ENCODE measurements at places on chromosomes 7 and 10.

GRCh38 chr7:134637934-134638719 is 8.5 kb upstream of the BPGM start:
- no peak for DNase-seq

- DNase-seq, result no peak
Measured at GRCh38 chr7:30930621-30931020, 19.0 kb downstream of the AQP1 start.

- no peak for DNase-seq
Measured at GRCh38 chr7:76063525-76063924, 15.6 kb downstream of the MDH2 start.

DNA sequence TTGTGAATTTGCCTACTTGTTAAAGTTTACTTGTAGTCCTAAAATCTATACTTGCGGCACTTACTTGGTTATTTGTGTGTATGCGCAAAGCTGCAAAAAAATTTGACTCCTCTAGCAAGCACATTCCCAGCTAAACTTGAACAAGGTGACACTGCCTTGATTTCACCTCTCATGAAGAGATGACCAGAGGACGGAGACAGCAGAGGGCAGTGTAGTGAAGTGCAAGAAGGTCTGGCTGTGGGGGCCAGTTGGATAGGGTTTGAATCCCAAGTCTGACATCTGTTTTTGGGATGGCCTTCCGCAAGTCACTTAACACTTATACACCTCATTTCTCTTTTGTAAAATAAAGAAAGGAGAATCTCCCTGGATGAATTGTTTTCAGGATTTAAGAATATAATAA is 15.7 kb downstream of the SLK start:
- DNase-seq, result no peak

GRCh38 chr7:39602351-39602750 is 21.0 kb upstream of the RALA start:
- DNase-seq, result no peak

DNA sequence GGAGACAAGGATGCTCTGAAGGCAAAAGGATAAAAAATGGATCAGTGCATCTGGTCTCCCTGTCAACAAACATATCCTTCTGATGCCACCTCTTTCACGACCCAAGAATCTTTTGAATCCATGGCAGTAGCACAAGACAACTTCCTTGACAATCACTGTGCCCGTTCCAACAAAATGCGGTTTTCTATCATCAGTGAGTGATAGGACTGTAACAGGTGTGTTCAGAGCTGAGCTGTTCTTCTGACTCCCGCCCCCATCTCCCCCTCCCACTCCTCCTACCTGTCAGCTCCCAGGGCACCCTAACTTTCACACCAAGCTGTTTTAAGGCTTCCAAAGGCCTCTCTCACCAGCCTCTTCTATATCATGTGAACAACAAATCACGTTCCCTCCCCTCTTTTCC is 74.8 kb downstream of the PARD3 start:
- no peak for DNase-seq

- no peak for DNase-seq
Measured at GRCh38 chr10:76881477-76882220, 756.0 kb downstream of the KCNMA1 start.

- DNase-seq, result no peak
Measured at GRCh38 chr7:92336662-92337340, 91.0 kb downstream of the ANKIB1 start.

- DNase-seq, result no peak
Measured at GRCh38 chr7:959271-959670, 4.8 kb upstream of the ADAP1 start.

DNA sequence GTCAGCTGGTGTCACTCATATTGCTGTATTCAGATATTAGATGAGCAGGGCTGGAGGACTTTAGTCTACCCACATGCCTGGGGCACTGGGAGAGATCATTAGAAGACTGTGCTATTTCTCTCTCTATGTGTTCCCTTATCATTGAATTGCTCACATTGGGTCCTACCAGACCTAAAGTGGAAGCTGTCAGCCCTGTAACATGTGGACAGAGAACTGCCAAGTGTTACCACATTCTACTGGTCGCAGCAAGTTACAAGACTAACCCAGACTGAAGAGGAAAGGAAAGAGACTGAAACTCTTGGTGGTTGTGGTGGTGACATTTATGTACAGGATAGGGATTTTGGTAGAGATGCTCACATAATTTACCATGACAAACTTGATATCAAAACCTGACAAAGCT is 627.1 kb upstream of the FZD8 start:
- no peak for DNase-seq

DNA sequence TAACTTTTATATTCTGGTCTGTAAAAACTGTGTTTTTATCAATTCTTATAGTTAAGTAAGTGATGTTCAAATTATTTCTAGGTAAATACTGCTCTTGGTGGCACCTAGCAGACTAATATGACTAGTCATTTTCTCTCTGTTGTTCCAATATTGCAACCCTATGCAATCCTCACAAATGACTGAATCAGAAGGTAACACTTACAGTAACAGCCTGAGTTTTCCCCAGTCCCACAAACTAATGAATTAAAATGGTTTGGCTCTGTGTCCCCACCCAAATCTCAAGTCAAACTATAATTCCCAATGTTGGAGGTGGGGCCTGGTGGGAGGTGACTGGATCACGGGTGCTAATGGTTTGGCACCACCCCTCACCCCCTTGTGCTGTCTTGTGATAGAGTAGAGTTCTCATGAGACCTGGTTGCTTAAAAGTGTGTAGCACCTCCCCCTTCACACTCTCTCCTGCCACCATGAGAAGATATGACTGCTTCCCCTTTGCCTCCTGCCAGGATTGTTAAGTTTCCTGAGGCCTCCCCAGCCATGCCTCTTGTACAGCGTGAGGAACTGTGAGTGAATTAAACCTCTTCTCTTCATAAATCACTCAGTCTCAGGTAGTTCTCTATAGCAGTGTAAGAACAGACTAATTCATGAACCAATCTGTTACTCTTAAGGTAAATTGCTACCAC is 43.5 kb downstream of the MTPN start:
- DNase-seq, result no peak

- no peak for DNase-seq
Measured at GRCh38 chr7:21497072-21497471, 45.8 kb upstream of the DNAH11 start.

GRCh38 chr10:117539903-117540639 is 2.5 kb upstream of the EMX2 start:
- no peak for DNase-seq

GRCh38 chr7:100640517-100641440 is 573 bp downstream of the TFR2 start:
- no peak for DNase-seq

DNA sequence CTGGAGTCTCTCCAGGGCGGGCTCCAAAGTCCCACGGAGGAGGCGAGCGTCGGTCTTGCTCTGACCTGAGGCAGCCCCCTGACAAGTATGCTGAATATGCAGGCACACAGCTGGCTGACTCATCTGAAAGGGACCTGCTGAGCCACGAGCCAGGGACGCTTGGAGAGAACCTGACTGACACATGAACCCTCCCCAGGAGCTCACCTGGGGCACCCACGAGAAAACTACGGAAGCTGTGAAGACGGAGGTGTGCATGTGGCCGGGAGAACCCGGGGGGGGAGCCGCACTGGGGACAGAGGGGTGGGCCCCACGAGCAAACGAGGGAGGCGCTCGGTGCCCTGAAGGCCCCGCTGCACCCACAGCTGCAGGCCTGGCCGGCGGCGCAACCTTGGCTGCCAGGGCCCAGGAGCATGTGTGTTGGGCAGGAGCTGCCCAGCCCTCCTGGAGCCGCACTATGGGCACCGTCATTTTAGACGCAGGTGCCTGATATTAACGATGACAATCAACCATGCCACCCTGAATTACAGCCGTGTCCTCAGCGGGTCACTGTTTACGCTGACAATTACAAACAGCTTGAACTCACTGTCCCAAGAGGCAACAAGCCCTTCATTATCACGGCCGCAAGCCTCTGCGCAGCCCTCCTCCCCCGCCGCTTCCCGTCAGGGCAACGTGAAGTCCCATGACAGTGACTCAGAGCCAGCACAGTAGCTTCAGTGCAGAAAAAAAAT is 64.7 kb downstream of the DIP2C start:
- DNase-seq, result no peak

DNA sequence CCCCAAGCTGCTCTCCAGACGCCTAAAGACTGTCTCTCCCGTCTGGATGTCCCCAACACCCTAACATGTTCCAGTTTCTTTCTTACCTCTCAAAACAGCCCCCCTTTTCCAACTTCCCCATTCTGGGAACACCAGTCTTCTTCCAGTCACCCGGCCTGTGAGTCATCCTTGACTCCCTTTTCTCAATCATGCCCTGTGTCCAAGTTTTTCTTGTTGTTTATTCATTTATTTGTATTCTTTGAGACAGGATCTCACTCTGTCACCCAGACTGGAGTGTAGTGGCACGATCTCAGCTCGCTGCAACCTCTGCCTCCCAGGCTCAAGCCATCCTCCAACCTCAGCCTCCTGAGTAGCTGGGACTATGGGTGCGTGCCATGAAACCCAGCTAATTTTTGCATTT is 15.6 kb downstream of the SNX10 start:
- DNase-seq, result no peak

DNA sequence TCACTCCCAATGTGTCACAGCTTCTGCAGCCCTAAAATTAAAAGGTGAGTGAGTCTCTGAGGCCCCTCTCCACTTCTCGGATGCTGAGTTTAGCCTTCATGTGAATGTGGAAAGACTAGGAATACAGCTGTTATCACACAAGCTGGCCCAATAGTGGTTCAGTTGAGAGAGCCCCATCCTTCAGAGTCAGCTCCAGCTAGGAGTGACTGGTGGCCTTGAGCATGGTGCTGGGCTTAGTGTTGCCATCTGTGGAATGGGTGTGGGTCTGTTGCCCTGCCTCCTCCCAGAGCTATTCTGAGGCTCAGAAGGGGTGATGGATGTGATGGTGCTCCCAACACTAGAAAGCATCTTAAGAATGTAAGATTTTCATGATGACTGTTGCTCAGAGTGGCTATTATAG is 55.8 kb downstream of the FIGNL1 start:
- DNase-seq, result no peak

GRCh38 chr10:73168465-73168803 is 515 bp downstream of the FAM149B1 start:
- no peak for DNase-seq

- DNase-seq, result no peak
Measured at GRCh38 chr7:69147631-69148030, 450.6 kb upstream of the AUTS2 start.

DNA sequence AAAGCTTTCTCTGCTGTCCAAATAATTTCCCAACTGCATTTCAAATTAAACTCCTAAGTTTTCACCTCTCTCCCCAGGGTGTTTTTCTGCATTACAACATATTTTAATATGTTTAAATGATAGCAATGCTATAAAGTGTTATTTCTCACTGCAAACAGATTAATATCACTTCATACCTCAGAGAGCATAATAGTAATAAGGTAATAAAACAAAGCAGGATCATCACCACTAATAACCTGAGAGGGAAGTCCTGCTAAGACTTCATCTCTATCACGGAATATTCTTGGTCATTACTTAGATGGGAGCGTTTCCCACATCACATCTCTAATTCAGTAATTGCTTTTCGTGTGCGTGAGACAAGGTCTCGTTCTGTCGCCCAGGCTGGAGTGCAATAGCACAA is 168.8 kb downstream of the PARD3 start:
- no peak for DNase-seq

- DNase-seq, result no peak
Measured at GRCh38 chr7:2004841-2005725, 227.7 kb downstream of the MAD1L1 start.

DNA sequence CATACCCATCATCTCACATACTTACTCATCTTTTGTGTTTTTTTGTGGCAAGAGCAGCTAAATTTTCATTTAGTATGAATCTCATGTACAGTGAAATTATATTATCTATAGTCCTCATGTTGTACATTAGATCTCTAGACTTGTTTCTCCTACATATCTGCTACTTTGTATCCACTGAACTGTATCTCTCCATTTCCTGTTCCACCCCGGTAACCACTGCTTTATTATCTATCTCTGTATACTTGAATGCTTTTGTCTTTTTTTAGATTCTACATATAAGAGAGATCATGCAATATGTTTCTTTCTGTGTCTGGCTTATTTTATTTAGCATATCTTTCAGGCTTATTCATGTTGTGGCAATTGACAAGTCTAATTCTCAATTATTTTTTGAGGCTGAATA is 125.1 kb downstream of the ANKRD7 start:
- DNase-seq, result no peak

- no peak for DNase-seq
Measured at GRCh38 chr7:70595370-70595754, 536.6 kb upstream of the GALNT17 start.

DNA sequence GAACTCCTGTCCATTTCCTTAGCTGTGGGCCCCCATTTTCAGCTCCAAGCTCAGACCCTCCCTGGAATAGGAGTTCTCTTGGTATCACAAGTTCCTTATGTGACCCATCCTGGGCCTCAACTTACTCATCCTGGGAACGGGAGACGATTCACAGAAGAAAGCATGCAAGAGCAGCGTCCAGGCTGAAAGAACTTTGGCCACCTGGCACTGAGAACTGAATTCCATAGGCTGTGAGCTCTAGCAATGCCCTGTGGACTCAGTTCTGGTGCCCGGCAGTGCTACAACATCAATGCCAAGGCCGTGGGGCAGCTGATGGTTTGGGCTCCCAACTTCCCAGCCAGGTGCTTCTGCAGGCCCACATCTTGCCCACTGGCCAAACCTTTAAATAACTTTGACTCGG is 3.9 kb upstream of the CUEDC2 start:
- DNase-seq, result no peak

DNA sequence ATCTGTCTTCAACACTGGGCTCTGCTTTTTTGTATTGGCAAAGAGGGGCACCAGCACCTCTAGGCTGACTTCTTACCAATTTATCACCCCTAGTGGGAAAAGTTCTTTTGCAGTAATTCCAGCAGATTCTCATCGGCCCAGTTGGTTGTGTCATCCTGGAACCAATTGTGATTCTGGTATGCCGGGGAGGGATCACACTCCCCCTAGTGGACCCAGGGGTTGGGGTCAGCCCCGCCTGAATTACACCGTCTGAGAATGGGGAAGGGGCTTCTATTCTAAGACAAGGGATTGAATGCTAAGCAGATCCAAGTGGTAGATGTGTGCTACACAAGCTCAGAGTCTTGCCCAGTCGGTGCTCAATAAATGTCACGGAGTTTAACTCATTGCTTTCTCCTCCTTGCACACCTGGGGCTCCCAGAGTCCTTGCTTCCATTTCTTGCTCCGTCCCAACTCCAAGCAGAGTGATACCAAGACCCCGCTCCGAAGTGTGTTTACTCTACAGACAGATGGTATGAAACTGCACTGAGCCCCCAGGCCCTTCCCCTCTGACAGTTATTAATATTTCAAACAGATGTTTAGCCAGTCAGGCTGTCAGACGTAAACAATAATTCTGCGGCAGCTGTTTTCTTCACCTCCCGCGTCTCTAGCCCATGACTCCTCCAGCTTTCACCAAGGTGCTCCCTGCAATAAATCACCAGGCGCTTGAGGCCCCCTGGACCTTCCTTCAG is 71.9 kb downstream of the C10orf105 start:
- DNase-seq, result no peak

Data from esophagus squamous epithelium (tissue), 5 donors.